ENCODE measurements at places on chromosomes 3 and 15. TPM values are rescaled to one million over a fixed set of nuclear protein-coding genes. Genes with fewer than 3 reads are reported as not detected.

Gene PRR20G
- total RNA-seq = not detected

Gene GAP43
- 0.39 TPM for total RNA-seq

Gene REC114
- total RNA-seq = not detected

Gene CCR5
- not detected for total RNA-seq

Gene CRABP1
- total RNA-seq = not detected

Data from subcutaneous preadipocyte (primary cell).